Adipocyte (in vitro differentiated cells): ENCODE measurements at places on chromosomes 1 and 21.

DNA sequence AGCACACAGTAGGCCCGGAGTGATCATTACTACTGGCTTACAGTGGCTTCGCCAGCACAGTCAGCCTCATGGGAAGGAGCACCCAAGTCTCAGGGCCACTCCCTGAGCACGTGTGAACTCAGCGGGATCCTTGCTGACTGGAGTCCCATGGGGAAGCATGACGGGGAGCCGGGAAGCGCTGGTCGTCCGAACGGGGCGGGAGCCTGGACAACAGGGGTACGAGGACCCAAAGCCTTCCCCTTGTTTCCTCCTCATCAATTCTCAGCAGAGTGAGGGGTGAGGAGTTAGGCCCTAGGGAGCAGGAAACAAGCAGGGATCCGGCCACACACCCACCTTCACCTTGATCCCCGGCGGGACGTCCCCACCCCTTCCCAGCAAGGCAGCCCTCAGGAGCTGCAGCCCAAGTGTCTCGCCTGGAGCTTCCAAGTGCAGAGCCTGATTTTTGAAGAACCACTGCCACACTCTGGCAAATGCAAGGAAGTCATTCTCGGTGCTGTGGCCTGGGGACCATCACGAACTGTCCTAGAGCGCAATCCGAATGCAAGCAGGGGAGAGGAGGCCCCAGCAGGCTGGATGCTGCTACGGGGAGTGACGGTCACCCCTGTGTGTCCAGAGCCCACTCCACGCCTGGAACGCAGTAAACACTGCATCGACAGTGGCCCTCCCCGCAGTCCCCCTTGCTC, 35.5 kb downstream of the TOMM20 start:
- DNase-seq: peak; percentile 64

DNA sequence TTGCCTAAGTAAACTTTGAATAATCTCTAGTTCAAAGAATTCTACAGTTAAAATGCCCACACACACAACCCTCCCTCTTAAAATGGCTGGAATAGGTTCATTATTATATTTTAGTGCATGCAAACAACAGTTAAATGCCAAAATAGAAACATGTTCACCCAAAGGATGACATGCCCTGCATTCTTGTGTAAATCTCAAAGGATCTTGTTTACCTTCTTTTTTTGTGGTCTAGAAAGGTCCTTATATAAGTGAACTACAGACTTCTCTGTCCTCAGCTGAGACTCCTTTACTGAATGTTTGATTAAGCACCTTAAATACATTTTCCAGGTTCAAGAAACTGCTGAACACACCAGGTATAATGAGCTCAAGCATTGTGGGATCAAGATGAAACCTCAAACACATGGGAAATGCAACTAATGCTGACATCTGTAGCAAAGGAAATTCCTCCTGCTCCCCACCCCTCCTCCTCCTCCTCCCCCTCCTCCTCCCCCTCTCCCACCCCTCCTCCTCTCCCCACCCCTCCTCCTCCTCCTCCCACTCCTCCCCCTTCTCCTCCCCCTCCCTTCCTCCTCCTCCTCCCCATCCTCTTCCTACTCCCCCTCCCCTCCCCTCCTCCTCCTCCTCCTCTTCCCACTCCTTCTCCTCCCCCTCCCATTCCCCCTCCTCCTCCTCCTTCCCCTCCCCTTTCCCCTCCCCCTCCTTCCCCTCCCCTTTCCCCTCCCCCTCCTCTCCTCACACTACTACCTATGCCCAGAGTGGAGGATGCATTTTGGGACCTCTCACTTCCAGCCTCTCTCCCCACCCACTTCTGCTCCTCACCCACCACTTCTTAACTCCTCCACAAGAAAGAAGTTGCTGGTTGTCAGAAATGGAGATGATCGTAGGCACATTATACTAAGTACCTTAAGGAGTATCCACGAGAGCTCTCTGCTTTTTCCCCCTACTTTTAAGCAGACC, 233.9 kb downstream of the MRPL39 start:
- DNase-seq: no peak

DNA sequence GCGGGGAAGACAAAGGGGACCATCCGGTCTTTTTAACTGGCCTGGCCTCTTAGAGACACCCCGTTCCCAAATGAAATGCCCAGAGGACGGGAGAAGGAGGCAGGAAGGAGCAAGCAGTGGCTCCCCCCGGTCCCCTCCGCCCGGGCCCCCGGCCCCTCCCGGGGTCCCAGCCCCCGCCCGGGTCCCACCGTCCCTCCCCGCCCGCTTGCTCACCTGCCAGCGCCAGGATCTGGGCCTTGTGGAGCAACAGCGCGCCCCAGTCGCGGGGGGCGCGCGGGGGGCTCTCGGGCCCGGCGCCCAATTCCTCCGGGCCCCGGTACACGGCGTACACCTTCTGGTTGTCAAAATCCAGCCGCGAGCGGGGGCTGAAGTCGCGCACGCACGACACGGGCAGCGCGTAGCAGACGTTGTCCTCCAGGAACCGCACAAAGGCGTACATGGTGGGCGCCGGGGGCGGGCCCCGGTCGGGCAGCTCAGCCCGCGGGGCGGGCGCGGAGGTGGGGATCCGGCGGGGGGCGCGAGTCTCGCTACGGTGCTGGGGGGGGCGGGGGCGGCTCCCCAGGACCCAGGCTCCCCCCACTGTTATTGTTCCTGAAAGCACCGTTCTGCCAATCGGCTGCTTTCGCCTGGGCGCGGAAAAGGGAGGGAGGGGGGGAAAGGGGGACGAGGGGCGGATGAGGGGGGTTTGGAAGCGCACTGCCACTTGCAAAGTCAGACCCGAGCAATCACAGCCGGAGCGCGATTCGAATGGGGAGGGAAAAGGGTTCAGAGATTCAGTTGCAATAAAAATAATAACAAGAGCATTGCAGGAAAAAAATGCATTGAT, at the start of gene BEND5:
Gene BEND5, minus strand, starts transcription at position 499 of the 826 bp plus-strand sequence. Its CDS starts 60 bp downstream, at position 439.
- peak; percentile 83 for DNase-seq

DNA sequence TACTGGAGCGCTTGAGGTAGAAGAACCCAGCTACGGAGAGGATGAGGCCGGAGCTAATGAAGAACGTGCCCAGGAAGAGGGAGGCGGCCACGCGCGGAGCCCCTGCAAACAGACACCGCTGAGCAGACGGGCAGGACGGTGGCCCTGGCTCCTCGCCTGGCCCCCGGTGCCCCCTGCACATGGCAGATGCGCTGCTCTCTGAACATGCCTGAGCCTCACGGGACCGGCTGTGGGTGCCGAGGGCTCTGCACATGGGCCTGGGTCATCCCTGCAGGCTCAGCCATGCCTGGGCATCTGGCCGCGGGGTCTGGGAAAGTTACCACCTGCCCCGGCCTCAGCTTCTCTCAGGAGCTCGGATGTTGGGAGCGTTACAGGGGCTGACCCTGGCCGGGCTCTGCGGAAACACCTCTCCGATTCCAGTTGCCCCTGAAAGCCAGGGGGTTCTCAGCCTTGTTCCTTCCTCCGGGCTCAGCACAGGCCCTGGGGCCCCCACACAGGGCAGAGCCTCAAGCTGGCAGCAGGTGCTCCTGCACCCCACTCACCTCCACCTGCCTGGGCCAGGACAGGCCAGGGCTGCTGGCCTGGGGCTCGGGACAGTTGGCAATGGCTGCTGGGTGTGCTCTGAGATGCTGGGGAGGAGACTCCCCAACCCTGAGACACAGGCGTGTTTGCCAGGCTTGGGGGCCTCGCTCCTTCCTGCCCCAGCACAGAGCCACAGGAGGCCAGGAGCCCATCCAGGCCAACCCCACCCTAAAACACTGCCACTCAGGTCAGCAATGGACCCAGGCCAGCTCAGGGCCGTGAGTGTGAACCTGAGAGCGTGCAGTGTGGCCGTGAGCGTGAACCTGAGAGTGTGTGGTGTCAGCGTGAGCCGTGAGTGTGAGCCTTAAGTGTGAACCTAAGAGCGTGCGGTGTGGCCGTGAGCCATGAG, 12.1 kb upstream of the RNF223 start:
- DNase-seq: no peak
